Activated CD4-positive, alpha-beta memory T cell treated with anti-CD3 and anti-CD28 coated beads for 36 hours (primary cell): ENCODE measurements at places on chromosomes 7 and 10. TPM values are rescaled to one million over a fixed set of nuclear protein-coding genes. Genes with fewer than 3 reads are reported as not detected.

Gene CFAP69
- total RNA-seq: 0.48 TPM

Gene COPG2
- total RNA-seq: 31.5 TPM

Gene SLC29A4
- 0.45 TPM for total RNA-seq

GRCh38 chr10:43666552-43666951 lies 17.9 kb upstream of the ZNF32 start:
- no peak overlapping the region for H3K4me3 ChIP-seq
- peaks cover 4% of the 10 kb centered on the region for H3K4me1 ChIP-seq
- DNase-seq: no peak
- H3K27me3 ChIP-seq: peaks cover 36% of the 10 kb centered on the region
- no peaks in the 10 kb centered on the region for H3K36me3 ChIP-seq

Gene EPC1
- total RNA-seq: 27.3 TPM

DNA sequence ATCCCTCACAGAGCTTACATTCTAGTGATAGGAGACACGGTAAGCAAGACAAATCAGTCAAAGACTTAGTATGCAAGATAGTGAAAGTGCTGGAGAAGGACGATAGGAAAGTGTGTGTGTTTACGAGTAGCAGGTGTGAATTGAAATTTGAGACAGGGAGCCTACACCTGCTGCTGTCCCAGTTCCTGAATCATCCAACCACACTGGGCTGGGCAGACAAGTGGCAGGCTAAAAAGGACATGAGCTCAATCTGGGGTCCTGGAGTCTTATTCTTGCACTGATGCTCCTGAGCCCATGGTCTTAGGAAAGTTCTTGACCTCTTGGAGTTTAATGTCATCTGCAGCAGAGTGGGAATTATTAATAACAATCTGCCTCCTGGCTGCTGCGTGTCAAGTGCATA lies 16.2 kb downstream of the RBP3 start:
- H3K27me3 ChIP-seq: peaks cover 2% of the 10 kb centered on the region
- DNase-seq: no peak
- H3K4me3 ChIP-seq: no peak overlapping the region
- no peaks in the 10 kb centered on the region for H3K4me1 ChIP-seq
- no peak overlapping the region for H3K27ac ChIP-seq
- H3K36me3 ChIP-seq: no peaks in the 10 kb centered on the region

DNA sequence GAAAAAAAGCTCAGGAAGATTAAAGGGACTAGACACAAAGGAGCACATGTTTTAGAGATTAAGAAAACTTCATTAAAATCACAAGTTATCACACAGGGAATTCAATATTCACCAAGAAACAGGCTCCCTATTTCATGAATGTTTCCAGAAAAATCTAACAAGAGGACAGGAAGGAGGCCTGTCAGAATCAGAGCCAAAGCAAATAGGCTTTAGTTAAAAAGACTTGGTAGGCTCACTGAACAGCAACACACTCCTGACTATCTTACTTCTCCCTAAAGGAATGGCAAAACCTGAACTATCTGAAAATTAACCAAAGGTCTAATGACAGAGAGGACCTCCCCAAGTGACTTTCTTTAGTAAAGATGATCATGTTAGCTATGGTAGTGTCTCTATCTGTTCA lies 188.3 kb upstream of the MEOX2 start:
- H3K4me3 ChIP-seq: no peak overlapping the region
- H3K27me3 ChIP-seq: no peaks in the 10 kb centered on the region
- H3K27ac ChIP-seq: no peak overlapping the region
- H3K36me3 ChIP-seq: no peaks in the 10 kb centered on the region

- H3K4me3 ChIP-seq: no peak overlapping the region
- H3K27me3 ChIP-seq: no peaks in the 10 kb centered on the region
- peaks cover 6% of the 10 kb centered on the region for H3K4me1 ChIP-seq
These were observed 45.2 kb upstream of the BHLHA15 start for GRCh38 chr7:98165827-98166667.

DNA sequence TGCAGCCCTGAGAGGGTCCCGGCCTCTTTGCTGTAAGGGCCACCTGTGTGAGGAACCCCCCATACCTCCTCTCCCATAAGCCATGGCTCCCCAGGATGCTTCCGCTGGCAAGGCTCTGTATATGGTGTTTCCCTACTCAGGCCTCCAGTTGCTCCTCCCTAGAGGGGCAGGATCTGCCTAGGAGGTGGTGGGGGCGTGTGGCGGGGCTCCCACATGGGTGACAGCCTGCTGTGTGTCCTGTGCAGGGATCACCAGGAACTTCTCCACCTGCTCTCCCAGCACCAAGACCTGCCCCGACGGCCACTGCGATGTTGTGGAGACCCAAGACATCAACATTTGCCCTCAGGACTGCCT lies 25.7 kb upstream of the CSGALNACT2 start:
- no peaks in the 10 kb centered on the region for H3K4me1 ChIP-seq
- no peaks in the 10 kb centered on the region for H3K36me3 ChIP-seq
- no peak overlapping the region for H3K4me3 ChIP-seq
